Frontal cortex (tissue), 4 donors: ENCODE measurements at places on chromosomes 1 and 21. TPM values are rescaled to one million over a fixed set of nuclear protein-coding genes. Genes with fewer than 3 reads are reported as not detected.

Gene ZNF683
- not detected for total RNA-seq

Gene C1orf167
- total RNA-seq = not detected

Gene AMY1A
- total RNA-seq = not detected

Gene PGBD5
- total RNA-seq = 15.9 TPM

Gene TPTE
- not detected for total RNA-seq

Gene SPRR4
- not detected for total RNA-seq

- peak; percentile 91 for DNase-seq
Observed at GRCh38 chr21:26845066-26845758, at the start of gene ADAMTS1. ADAMTS1 (minus strand) TSS chr21:26845409; CDS start chr21:26844954, 455 bp downstream.

DNA sequence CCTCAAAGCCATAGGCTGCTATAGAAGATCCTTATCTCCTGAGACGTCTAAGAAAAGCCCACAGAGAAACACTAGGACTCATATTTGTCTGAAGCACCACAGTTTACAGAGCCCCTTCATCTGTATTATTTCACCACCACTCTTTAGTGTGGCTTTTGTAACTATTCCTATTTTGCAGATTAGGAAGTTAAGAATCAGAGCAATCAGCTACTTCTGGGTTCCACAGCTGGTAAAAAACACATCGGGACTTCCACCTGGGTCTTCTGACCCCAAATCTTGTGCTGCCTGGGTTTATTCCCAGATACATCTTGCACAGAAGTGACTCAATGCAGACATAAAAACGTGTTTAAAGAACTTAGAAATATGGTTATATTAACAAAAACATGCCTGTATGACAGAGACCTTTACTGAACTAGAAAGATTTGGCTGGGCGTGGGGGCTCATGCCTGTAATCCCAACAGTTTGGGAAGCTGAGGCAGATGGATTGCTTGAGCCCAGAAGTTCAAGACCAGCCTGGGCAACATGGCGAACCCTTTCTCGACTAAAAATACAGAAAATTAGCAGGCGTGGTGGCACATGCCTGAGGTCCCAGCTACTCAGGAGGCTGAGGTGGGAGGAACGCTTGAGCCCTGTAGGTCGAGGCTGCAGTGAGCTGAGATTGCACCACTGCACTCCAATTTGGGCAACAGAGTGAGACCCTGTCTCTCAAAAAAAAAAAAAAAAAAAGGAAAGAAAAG lies 40.9 kb downstream of the ELK4 start:
- DNase-seq = no peak

DNA sequence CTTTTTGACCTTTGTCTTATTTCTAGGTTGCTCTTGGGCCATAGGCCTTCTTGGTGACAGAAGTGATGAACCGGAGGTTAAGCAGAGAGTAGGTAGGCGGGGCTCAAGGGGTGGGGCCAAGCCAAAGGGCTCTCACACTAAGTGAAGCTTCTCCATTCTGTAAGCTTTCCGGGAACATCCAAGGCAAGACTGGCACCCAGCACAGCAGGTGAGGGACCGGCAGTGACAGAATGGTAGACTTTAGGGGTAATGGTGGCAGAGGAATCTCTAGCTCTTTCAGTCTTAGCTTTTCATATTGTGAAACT lies at the start of gene TNFAIP8L2:
TSS of gene TNFAIP8L2 (plus strand) at position 135 of the 305 bp plus-strand sequence. CDS start 2,049 bp downstream, outside the sequence.
- no peak for DNase-seq

DNA sequence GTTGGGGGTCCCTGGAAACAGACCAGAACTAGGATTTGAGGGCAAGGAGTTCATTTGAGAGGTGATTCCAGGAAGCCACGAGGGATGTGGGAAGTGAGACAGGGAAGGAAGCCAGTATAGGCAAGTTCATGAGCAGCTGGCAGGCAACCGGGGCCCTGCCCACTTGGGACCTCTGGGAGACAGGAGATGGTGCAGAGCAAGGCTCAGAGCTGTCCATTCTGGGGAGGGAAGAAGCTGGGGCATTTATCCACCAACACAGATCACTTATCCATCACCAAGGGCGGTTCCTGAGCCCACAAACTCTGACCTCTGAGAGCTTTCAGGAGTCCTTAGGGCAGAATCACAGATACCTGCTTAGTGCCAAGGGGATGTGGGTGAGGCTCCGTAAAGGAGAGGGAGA lies 16.8 kb downstream of the EDN2 start:
- DNase-seq = no peak

DNA sequence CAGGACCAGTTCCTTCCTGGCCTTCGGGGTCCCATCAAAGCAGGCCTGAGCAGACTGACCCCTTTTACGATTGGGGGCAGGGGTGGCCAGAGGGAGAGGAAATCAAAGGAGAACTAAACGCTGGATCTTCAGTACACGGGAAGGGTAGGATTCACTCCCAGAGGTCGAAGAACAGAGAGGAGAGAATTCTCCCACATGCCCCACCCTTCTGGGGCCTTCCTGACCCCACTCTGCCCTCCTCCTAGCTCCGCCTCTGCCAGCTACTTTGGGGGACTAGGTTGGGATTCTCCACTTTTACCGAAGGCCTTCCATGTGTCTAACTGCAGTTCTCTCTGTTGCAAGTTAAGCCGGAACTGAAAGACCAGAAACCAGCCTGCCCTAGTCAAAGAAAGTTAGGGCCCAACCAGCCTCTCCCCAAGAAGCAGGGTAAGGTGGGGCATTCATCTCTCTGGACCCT lies 654 bp upstream of the ARHGEF2 start:
- no peak for DNase-seq

GRCh38 chr1:25668931-25669573 lies 52.5 kb downstream of the MAN1C1 start:
- no peak for DNase-seq

DNA sequence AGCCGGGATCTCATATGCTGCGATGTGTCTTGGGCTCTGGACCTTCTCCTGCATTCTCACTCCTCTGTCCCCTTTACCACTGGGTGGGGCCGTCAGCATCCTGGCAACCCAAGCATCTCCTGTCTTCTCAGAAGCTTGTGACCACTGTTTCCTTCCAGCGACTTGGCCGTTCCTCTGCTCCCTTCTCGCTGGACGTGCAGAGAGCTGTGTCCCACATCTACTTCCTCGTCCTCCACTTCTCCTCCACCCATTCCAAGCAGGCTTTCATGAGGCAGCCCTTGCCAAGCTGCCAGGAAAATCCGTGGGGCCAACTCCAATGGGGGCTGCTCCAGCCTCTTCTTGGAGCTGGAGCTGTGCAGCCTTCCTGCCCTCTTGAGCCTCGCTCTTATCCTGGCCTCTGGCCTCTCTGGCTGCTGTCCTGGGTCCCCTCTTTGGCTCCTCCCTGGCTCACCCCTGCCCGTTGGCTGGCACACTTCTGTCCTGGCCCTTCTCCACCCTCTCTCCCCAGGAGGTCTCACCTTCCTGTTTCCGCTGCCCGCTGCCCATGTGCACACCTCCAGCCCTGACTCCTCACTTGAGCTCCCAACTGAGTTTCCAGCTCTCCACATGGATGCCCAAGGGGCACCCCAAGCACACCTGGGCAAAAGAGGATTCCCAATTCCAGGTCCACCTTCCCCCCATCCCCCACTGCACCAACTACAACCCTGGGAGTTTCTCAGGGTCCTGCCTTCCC lies 8.7 kb downstream of the FAM131C start:
- no peak for DNase-seq

- no peak for DNase-seq
Observed at GRCh38 chr1:172719694-172720138, 60.8 kb downstream of the FASLG start.

GRCh38 chr1:53442299-53442698 lies 16.9 kb upstream of the DMRTB1 start:
- DNase-seq = no peak

DNA sequence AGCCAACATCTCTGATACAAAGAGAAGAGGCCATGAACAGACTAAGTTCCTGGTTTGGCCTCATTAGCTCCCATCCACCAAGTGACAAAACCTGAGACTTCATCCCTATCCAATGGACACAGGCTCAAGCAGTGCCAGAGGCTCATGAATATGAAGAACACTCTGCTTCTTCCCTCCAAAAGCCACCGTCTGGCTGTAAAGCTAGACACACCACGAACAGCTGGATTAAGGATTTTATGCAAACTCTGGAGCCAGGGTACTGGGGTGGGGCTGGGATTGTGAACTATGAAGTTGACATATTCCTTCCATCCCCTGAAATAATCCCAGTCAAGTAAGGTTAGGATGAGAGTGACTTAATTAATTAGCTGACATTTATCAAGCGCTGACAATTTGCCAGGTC lies 139.4 kb downstream of the CSMD2 start:
- DNase-seq = no peak

GRCh38 chr1:184405094-184405800 lies 18.4 kb downstream of the C1orf21 start:
- DNase-seq = no peak

GRCh38 chr1:203093754-203094410 lies 8.1 kb upstream of the MYOG start:
- no peak for DNase-seq

- DNase-seq = no peak
Observed at GRCh38 chr1:35931446-35932157, 697 bp downstream of the AGO3 start.

- DNase-seq = no peak
Observed at GRCh38 chr1:22267413-22268175, 124.7 kb upstream of the WNT4 start.

- no peak for DNase-seq
Observed at GRCh38 chr1:63316598-63316983, 5.8 kb upstream of the FOXD3 start.

DNA sequence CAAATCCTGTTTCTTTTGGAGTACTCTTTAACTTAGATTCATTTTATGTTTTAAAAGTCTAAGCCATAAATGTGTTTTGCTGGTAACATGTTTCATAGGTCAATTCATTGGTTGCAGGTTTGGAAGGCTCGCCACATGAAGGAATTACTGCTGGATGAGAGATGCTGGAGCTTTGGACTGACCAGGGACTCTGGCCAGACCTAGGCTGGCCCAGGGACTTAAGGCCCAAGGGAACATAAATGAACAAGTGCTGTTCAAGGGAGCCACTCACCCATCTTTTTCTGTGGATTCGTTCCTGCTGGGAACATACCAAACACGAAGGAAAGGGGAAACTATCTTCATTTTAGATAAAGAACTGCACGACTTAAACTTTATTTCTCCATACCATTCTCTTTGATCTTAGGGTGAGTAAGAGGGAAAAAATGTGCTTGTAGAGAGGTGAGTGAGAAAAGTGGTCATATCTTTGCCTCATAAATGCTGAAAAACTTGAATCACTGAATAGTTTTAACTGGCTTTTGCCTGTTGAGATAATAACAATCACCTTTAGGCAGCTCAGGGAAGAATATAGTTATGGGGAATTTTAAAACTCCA lies 15.3 kb upstream of the SHCBP1L start:
- no peak for DNase-seq

DNA sequence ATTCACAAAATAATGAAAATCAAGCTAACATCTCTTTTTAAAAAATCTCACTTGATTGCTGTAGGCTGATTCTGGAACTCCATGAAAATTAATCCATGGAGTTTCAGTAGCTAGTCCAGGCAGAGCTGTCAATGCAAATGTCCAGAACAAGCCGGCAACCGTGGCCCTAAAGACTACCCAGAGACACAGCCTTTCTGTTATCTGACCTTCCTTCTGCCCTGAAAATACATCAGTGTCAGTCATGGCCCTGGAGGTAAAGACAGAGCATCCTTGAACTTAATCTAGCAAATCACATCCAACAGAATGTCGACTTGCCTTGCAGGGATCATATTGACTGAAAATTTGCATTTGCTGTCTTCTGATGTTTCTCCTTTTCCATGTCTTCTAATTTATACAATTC lies 887.4 kb upstream of the B3GALT2 start:
- no peak for DNase-seq

DNA sequence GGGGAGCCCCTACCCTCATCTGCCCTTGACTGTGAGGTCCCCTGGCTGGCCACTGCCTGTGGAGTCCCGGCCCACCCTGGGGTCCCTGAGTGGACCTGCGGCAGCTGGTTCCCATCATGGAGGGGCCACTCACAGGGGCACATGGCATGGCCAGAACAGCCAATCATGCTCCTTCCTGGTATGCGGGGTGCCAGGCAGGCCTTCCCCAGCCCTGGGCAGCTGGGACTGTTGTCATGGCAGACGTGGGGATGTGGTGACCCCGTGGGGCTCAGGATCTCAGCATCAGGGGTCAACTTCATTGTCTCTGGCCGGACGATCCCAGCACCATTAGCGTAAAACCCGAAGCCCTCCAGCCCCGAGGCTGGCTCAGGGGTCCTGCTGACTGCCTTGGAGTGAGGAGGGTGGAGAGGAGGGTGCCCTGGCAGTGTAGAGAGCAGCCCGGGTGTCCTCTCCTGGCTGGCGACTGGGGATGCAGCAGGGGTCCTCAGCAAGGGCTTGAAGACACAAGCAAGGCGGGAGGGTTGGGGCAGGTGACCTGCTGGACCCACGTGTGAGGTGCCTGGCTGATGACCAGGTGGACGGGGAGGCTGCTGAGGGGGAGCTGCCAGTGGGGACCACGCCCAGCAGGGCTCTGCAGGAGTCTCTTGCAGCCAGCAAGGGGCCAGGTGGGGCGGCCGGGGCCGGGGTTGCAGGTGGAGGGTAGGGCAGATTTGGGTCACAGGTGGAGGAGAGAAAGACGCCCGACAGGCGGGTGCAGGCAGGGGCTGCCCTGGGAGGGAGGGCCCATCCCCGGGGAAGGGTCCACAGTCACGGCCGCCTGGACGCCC lies 45.1 kb downstream of the TRIM11 start:
- DNase-seq = no peak

- DNase-seq = no peak
Observed at GRCh38 chr1:219726480-219727272, 113.8 kb upstream of the ZC3H11B start.

- DNase-seq = no peak
Observed at GRCh38 chr1:159315381-159315780, 13.2 kb downstream of the FCER1A start.
